A549 treated with GW870086 at 1 μM for 4 hours (cell line): ENCODE measurements at places on chromosomes 3 and 15. TPM values are rescaled to one million over a fixed set of nuclear protein-coding genes. Genes with fewer than 3 reads are reported as not detected.

The TSC22D2 gene
- total RNA-seq = 16.6 to 19.0 TPM (median 18.3 TPM) in 5 replicates

The ALDH1A3 gene
- 14.6 to 19.7 TPM (median 16.5 TPM) in 5 replicates for total RNA-seq

The LOXL1 gene
- total RNA-seq = 0.41 to 0.95 TPM (median 0.67 TPM) in 5 replicates

The BUB1B gene
- 25.4 to 30.8 TPM (median 28.2 TPM) in 5 replicates for total RNA-seq

The MORC1 gene
- total RNA-seq = not detected in 5 replicates

The THBS1 gene
- total RNA-seq = 37.1 to 70.1 TPM (median 55.4 TPM) in 5 replicates

The NRG4 gene
- 0.29 to 1.1 TPM (median 0.54 TPM) in 5 replicates for total RNA-seq

The BMF gene
- total RNA-seq = 0.73 to 1.6 TPM (median 1.3 TPM) in 5 replicates
